ENCODE measurements at places on chromosomes 5 and 9.

DNA sequence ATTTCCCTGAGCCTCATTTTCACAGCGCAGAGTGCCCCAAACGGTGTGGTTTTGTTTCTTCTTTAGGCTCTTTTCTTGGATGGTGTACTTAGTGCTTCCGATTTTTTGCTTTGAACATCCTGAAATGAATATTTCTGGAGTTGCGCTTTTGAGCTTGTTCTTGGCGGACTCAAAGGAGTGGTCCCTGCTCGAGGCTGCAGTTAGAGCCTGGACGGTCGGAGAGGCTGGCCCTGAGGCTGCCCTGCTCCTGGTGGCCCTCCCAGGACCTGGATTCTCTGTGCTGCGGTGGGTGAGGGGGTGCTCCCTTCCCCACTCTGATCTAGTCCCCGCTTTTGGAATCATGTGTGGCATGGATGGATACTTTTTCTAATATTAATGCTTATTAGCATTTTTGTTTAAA lies 291.8 kb upstream of the IRX4 start:
- no peak for DNase-seq

DNA sequence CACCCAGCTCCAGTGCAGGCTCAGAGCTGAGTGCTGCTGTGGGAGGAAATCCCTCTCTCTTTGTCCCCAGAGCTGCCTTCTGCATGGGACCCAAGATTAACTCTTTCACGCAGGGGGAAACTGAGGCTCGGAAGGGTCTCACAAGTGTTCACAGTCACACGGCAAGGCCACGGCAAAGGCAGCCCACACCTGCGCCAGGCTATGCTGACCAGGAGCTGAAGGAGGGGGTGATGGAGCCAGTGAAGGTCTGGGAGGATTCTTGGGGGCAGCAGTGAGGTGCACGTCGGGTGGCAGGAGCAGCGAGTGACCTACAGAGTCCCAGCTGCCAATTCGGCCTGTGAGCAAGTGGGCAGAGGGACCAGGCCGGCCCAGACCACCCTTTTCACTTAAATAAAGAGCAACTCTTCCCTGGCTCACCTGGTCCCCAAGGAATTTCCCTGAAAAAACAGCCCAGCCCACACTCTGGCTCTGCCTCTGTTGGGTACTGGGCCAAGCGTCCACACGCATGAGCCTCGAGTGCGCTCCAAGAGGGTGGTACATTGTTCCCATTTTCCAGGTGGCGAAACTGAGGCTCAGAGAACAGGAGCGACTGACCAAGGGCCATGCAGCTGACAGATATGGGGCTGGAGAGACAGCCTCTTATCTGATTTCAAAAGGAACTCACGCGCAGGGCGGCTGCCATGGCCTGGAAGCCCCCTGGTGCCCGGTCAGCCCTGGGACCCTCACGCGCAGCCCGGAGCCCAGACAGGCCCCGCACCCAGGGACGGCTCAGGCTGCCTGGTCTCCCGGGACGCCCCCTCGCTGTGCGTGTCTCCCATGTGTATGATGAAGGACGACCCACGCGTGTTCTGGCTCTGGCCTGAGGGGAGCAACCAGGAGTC lies 28.2 kb downstream of the SARDH start:
- DNase-seq: no peak

GRCh38 chr5:118956727-118957126 lies 31.6 kb downstream of the DTWD2 start:
- peak; percentile 61 for DNase-seq

DNA sequence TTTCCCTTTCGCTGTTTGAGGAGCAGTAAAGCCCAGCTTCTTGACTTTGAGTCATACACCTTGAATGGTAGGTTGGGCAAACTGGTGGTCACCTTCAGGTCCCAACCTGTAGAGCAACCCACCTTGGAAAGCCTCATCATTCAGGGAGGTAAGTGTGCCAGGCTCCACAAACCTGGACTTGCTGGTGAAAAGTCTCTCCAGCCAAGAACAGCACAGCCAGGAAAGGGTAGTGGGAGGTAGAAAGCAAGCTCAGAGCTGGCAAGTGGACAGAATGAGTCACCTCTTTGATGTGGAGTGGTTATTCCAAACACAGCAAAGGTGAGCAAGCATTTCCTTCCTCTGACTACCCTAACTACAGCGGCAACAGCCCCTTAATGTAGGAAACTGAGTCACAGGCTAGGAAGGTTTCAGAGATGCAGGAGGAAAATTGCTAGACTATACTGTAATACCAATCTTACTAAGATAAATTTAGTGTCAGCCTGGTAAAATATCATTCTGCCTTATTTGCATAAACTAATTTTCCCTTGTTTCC lies 117.5 kb upstream of the MTAP start:
- DNase-seq: peak; percentile 92

DNA sequence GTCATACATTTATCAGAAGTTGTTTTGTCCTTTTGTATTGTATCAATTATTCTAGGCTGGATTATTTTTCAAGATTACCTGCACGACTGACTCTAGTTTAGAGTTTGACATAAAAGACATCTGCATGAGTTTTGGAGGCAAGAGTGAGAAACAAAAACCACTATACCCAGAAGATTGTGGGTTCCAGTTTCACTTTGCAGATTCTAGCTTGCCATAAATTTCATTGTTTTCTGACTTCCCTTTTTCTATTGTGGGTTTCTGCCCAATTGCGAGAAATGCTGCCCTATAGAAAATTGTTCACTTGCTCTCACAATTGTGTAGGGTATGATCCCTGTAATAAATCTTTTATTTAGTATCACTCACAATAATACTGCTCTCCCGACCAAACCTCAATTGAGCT lies 1043.4 kb upstream of the CDH10 start:
- DNase-seq: no peak

GRCh38 chr5:169450464-169450863 lies 133.1 kb upstream of the SPDL1 start:
- DNase-seq: no peak

- DNase-seq: no peak
Observed at GRCh38 chr9:113302792-113303418, at the start of gene RNF183. RNF183 (minus strand) TSS chr9:113303376; CDS start chr9:113298184, 5,192 bp downstream.

- no peak for DNase-seq
Observed at GRCh38 chr5:139301808-139302499, 8.4 kb downstream of the MATR3 start.

DNA sequence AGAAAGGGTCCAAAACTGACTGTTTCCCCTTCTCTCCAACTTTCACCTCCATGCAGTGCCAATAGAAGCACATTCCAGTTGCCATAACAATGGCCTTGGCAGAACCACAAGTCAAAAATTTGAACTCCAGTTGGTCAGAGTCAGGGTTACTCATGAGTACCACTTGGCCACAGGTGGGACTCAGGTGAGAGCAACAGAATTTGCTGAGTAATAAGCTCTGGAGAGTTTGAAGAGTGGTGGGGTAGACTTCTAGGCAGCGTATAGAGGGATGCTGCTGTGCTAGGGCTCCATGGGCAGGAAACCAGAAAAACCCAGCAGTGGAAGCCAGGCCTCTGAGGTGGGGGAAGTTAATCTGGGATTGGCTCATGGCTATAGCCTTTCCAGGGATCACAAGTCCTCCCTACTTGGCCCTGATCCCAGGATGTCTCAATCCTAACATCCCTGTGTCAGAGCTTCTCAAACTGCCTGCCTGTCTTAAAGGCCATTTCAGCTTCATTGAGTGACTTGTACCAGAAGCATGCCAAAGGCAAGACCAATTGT lies 30.2 kb downstream of the SNX18 start:
- DNase-seq: peak; percentile 25

DNA sequence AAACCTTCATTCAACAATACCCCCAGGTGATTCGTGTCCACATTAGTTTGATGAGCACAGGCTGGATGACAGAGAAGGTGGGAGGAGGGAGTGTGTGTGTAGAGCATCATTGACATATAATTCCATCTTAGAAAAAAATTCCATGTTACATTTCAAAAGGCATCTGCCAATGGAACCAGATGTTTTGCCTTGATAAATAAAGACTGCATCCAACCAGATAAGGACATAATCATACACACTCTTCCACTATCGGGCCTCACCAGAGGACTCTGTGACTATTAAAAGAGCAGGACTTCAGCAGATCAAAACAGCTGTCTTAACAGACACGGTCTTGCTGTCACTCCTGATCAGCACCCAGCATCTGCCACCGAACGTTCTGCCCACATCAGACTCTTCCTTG lies 96.4 kb upstream of the SPIN1 start:
- no peak for DNase-seq

- no peak for DNase-seq
Observed at GRCh38 chr5:159317849-159318248, 12.4 kb downstream of the IL12B start.

DNA sequence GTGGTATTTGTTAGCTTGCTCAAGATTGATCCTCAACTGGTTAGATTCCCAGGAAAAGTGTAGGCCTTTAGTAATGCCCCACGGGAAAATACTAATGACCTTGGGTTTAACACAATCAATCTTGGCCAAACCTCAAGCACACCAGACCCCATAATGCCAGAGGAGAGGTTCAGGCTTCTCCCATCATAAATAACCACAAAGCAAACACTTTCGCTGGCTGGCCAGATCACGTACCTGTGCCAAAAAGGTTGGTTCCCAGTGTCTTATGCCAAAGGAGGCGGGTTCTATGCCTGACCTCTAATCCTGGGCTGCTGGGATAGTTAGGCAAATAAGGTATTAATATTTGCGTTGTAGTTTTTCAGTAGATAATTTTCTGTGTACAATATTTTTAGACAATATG lies 379.2 kb upstream of the CDH18 start:
- DNase-seq: no peak

- DNase-seq: no peak
Observed at GRCh38 chr5:74095871-74096270, 469.9 kb downstream of the ARHGEF28 start.

DNA sequence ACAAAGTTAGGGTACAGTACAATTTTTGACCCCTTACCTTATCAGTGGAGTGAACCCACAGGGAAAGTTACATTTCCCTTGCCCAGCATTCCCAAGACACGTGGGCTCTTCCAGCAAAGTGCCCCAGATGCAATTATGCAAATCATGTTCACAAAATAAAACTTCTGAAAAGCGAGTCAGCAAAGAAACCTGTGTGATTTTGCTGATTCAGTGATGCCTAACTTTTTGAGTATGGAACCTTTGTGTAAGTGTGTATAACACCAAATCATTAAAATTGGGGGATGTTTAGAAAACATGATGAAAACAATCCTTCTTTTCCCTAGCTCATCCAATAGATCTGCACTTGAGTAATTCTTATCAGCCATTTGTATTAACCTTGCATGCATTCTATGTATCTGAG lies 52.6 kb downstream of the SH3RF2 start:
- DNase-seq: no peak

DNA sequence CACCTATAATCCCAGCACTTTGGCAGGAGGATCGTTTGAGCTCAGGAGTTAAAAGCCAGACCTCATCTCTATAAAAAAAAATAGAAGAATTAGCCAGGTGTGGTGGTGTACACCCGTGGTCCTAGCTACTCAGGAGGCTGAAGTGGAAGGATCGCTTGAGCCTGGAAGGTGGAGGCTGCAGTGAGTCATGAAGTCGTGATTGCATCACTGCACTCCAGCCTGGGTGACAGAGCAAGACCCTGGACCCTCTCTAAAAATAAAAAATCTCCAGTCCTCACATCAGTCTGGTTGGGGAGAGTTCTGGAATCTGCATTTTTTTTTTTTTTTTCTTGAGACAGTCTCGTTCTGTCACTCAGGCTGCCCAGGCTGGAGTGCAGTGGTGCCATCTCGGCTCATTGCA lies 9.3 kb downstream of the FPGS start:
- no peak for DNase-seq

DNA sequence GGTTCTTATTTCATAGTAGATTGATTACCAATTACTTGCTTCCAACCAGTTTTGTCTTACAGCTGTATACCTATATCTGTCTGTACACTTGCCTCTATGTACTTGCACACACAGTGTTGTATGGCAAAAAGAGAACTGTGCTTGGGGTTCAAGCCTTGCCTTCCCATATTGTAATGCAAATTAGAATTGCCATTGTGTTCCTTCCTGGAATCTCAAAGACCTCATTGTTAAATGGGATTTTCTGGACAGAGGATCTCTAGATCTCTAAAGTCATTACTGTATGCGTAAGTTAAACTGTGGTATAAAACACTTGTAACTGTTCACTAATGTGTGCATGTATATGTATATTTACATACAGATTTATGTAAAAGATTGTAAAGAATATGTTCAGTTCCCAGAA lies 428.8 kb downstream of the CAAP1 start:
- no peak for DNase-seq

GRCh38 chr9:93198117-93198837 lies 14.3 kb downstream of the WNK2 start:
- peak; percentile 12 for DNase-seq

DNA sequence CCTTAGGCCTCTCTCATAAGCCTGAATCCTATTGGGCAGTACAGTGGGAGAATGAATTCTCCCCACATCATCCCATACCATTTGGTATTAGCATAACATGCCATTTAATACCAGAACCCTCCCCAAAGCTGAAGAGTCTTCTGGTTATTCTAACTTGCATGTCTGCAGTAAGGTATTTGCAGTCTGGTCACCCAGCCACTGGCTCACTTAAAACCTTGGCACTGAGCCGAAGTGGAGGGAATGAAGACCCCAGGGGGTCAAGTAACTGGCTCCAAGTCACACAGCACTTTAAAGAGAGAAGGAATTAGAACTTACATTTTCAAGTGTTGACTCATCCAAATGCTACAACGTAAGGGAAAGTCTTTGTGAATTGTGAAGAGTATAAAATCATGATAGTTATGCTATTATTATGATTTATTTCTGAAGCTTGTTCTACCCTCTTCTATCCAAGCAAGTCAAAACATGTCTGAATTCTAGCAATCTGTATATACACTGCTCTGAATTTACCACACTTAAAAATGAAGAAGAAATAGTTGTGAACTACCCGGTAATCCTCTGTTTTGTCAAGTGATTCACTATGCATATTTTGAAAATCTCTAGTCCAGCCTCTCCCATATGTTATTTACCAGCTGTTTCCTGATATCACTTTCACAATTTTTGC lies 28.5 kb downstream of the GLRA1 start:
- no peak for DNase-seq

- peak; percentile 76 for DNase-seq
Observed at GRCh38 chr5:64074533-64074932, 91.1 kb upstream of the RNF180 start.

DNA sequence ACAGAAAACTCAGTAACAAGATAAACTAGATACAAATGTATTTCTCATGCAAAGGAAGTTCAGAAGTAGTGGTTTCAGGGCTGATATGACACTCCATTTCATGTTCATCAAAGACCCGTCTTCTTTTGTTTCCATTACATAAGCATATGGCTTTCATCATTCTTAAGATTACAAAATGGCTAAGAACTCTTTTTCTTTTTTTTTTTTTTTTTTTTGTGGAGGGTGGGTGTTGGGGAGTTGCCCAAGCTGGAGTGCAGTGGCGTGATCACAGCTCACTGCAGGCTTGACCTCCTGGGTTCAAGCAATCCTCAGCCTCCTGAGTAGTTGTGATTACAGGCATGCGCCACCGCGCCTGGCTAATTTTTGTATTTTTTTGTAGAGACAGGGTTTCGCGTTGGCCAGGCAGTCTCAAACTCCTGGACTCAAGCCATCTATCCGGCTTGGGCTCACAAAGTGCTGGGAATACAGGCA lies 22.0 kb upstream of the PTBP3 start:
- no peak for DNase-seq

Measured in DMS53 (cell line).